ENCODE measurements at places on chromosomes 3 and 15.

- no peak for DNase-seq
Observed at GRCh38 chr3:195566797-195567196, 16.9 kb downstream of the APOD start.

DNA sequence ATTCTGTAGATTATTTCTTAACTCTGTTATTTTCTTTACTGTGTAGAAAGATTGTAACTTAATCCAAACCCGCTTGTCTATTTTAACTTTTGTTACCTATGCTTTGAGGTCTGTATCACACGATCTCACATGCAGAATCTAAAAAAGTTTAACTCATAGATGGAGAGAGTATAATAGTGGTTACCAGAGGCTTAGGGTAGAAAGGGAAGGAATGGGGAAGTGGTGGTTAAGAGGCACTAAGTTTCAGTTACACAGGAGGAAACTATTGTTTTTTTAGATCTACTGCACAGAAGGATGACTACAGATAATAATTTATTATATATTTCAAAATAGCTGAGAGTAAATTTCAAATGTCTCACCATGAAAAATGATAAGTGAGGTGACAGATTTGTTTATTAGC is 515.2 kb downstream of the RSL24D1 start:
- DNase-seq: no peak

DNA sequence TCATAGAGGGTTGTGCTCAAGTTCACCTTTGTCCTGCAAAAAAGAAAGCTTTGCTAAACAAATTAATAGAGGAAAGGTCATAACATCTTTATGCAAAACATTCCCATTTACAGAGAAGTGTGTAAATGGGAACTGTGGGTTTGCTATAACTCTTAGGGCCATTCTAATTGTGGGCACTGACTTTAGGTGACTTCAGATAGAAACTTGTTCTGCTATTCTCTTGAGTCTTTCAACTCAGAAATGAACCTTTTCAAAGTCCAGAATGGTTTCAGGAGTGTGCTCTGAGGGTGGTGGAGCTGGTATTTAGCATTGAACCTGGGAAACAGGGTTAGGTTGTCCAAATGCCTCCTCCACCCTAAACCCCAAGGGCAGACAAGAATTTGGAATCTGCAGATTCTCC is 34.0 kb downstream of the SPTSSB start:
- no peak for DNase-seq

GRCh38 chr3:36937492-36937891 is 7.4 kb downstream of the TRANK1 start:
- no peak for DNase-seq

DNA sequence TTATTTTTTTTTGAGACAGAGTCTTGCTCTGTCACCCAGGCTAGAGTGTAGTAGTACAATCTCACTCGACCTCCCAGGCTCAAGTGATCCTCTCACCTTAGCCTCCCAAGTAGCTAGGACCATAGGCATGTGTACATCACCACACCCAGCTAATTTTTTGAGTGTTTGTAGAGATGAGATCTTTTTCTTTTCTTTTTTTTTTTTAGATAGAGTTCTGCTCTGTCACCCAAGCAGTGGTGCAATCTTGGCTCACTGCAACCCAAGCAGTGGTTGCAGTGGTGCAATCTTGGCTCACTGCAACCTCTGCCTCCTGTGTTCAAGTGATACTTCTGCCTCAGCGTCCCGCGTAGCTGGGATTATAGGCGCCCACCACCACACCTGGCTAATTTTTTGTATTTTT is 5.2 kb downstream of the CEP97 start:
- no peak for DNase-seq

DNA sequence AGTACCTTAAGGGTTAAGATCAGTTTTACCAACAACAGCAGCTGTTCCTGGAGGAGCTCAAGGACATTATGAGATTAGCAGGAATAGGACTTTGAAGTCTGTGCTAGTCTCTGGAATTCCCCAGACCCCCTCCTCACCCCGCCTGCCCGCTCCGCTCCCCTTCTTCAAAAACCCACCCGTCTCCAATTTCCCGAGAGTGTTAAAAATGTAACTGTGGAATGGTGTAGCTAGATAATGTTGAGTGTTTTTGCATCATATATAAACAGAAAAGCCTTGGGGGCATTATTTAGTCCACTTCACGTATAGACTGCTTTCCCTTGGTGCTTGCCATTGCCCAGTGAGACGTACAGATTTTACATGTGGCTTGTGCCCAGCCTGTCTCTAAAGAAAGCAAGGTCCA is 65.0 kb upstream of the SEMA6D start:
- no peak for DNase-seq

GRCh38 chr15:82183121-82184031 is 79.2 kb downstream of the EFL1 start:
- no peak for DNase-seq

- DNase-seq: no peak
Observed at GRCh38 chr15:93382200-93382820, 293.3 kb upstream of the RGMA start.

DNA sequence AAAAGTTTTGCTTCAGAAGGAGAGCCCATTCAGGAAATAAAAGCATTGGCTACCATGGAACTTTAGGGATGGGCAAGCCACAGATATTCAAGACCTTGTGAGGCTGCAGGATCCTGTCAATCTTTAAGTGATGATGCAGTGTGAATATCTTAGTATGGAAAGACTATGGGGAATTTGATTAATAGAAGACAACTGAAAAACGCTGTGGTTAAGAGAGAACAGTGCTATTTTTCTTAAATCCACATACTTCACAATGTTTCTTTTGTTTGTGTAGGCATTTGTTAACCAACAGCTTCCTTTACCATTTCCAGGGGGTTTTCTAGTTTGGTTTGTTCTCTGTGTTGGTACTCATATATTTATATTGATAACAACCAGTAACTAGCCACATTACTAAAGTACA is 90.3 kb downstream of the TMEM212 start:
- DNase-seq: no peak

- DNase-seq: no peak
Observed at GRCh38 chr3:32240159-32240545, 1.7 kb downstream of the CMTM8 start.

GRCh38 chr15:75142499-75142898 is 59.2 kb upstream of the C15orf39 start:
- DNase-seq: no peak

DNA sequence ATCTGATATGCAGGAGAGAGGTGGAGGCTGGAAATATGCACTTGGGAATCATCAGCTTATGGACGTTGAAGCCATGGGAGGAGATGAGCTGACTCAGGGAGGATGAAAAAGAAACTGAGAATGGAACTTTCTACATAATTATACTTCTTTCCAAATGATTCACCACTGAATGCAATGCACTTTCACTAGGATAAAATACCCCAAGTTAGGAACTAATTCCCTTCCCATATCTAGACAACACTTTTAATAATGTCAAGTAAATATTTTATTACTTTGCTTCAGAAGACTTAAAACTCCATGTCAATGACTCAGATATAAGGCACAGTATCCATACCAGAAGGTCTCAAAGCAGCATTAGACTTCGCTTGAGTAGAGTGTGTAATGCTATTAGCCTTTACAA is 24.2 kb downstream of the NPTN start:
- DNase-seq: no peak

GRCh38 chr15:40420071-40420713 is 14.6 kb downstream of the IVD start:
- no peak for DNase-seq

- no peak for DNase-seq
Observed at GRCh38 chr15:39966521-39966920, 32.6 kb downstream of the EIF2AK4 start.

- no peak for DNase-seq
Observed at GRCh38 chr15:31344823-31345605, 18.4 kb downstream of the KLF13 start.
